Ascending aorta (tissue), 2 donors: ENCODE measurements at places on chromosomes 3 and 15. TPM values are rescaled to one million over a fixed set of nuclear protein-coding genes. Genes with fewer than 3 reads are reported as not detected.

GRCh38 chr3:107346564-107346963, 30.7 kb upstream of the CCDC54 start:
- no peak for DNase-seq

The GHRL gene
- total RNA-seq, result not detected

DNA sequence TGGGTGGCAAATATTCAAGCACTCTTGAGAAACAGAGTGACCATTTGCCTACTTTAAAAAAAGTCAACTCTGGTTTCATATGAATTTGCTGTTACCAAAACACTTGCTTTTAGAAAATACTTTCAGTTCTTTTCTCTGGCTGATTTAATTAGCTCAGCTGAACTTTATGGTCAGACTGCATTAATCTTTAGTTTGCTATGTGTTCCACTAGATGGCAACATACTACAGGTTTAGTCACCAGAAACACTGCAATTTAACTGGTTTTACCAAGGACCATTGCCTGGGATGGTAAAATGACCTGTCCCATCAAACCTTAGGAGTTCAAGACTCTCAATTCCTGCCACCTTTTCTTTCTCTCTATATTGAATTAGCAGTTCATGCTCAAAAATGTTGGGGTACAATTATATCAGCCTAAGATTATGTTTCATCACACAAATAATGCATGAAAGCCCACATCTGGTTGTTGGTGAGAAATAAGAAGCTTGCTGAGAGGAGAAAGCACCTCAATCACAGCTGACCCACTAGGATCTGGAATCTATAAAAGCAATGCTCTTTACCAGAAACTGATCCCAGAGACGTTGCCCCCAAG, 14.2 kb downstream of the EIF4E3 start:
- no peak for DNase-seq

The RARB gene
- total RNA-seq, result 52.7 TPM

The BSN gene
- total RNA-seq, result 0.85 TPM

DNA sequence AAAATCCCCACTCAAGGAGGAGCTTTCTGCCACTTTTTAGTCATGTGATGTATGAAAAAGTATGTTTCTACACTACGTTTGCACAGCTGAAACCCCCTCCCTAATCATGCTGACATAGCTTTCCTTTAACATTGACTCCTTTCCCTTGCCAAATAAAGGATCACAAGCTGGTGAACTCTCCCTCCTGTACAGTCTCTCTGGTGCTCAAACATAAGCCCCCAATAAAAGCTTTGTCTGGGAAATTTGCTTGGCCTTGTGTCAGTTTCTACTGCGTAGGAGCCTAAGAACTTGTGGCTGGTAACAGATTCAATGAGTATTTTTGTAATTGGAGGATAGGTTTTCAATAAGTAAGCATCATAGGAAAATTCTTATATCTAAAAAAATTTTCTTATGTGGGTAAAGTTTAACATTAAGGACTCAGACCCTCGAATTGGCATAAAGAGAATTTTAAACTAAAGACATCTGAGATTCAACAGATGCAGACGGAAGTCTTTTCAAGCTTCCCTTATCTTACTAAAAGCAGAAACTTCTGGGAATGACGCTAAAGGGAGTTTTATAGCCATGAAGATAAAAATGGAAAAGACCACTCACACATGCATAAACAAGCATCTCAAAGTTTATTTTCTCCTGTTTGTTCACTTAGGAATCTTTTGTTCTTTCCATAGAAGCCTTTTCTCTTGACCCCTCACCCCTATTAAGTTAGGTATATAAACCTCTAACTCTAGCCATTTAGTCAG, 44.1 kb upstream of the P2RY1 start:
- DNase-seq, result no peak

- no peak for DNase-seq
Observed at GRCh38 chr3:197117114-197117513, 87.5 kb upstream of the MELTF start.

GRCh38 chr3:171874251-171874681, 31.1 kb downstream of the TMEM212 start:
- DNase-seq, result peak; percentile 67

DNA sequence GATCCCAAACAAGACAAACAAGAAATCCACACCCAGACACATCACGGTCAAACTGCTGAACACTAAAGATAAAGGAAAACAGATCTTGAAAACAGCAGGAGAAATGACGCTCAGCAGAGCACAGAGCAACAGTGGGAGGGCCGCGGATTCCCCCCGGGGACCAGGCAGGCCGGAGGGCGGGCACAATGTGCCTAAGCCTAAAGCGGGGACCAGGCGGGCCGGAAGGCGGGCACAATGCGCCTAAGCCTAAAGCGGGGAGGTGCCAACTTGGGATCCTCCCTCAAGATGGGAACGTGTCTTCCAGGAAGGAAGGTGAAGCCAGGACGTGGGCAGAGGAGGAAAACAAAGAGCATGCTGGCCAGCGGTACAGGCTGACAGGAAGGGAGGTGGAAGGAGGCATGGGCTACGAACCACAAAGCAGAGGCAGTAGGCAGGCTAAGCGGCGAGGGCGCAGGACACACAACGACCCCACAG, 31.1 kb downstream of the CYFIP1 start:
- peak; percentile 81 for DNase-seq

DNA sequence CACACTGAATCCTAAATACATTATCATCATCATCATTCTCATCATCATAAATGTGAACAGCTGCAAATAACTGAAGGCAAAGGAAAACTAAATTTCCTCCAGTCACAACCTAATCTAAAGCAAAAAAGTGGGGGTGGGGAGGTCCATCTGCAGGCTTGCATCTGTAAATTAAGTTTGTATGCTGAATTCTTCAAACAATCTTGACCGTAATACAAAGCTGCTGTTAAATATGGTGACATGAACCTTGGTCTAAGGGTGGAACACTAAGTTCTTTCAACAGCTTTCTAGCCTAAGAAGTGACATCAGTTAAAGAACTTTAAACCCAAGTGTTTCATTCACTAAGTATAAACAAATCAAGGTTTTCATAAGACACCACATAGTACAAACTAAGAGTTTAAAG, 4.3 kb downstream of the LRRFIP2 start:
- DNase-seq, result no peak

The TNNC1 gene
- 68.6 TPM for total RNA-seq

DNA sequence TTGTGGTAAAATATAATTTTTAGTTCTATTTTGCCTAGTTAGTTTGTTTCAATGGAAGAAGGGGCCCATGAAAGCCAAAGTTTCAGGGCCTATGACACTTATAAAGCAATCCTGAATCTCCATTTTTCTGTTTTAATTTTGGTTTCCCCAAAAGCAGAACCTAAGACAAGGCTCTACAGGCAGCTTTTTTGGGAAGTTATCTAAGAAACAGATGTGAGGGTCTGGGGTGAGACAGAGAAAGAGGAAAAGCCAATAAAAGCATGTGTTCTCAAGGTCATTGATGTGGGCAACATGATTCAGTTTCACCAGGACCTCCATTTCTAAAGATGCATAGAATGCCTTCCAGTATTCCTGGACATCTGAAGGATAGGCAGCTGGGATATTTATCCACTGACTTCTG, 598.5 kb downstream of the PDCD6IP start:
- DNase-seq, result no peak

DNA sequence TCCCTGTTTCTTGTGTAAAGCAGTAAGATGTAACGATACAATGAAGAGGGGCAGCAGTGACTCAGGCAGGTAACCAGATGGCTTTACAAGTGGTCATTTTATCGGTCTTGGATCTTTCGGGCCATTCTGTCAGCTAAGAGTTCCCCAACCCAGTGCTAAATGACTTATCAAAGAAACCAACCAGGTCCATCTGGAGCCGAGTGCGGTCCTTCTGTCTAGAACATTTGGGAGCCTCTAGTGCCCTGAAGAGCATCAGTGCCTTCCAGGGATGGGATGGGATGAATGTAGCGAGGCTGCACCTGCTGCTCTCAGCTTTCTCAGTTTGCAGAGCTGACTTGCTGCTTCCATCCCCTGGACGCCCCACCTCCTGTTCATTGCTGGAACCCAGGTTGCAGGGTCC, 131.7 kb upstream of the AGBL1 start:
- no peak for DNase-seq

DNA sequence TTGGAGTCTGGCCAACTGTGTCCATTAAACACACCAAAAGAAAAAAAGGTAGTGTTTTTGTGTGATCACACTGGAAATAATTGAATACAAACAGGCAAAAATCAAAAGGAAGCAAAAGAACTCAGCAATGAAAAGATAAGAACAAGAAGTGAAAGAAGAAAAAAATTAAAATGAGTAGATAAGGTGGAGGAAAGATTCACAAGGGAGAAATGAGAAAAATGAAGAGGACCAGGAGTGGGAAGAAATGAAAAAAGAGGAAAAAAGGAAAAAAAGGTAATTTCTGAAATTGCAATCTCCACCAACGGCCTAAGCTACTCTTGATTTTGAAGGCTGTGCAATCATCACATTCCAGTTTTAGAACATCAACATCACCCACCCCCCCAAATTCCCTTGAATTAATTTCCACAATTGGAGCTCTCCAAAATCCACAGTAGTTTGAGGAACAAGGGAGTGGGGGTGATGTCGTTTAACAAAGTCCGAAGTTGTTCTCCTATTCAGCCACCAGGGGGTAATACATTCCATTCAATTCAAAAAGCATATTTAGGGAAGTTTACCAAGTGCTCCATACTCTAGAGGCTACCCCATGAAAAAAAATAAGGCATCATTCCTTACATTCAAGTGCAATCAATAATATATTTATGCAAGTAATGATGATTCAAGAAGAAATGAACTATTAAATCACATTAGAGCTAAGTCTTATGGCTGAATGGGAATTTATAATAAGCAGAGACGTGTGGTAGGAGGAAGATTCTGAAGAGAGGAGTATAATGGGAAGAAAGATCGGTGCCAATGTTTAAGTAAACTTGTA, 37.4 kb downstream of the ZNF860 start:
- DNase-seq, result no peak

DNA sequence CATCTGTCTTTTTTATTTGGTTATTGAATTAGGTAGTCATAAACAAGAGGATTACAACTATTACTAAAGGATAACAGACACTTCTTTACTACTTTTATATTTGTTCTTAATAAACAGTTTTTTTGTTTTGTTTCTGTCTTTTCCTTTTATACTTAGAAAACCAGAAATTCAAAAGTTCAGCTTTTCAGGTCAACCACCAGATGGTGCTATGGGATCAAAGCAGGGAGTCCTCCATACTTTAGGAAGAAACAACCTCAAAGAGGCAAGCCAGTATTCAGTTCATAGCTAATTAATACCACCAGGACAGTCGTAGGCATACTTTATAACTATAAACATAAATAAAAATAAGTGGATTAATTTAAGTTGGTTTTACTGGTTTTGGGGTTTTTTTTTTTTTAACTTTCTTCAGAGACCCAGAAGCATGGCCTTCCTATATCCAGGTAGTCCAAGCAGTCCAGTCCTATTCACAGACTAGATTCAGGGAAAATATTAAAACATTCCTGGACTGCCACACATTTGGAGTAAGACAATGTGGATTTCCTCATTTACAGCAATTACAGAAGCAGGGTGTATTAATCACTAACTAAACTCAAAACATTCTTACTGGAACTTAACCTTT, 16.0 kb upstream of the EID1 start:
- DNase-seq, result no peak

The GPR171 gene
- 3.2 TPM for total RNA-seq

DNA sequence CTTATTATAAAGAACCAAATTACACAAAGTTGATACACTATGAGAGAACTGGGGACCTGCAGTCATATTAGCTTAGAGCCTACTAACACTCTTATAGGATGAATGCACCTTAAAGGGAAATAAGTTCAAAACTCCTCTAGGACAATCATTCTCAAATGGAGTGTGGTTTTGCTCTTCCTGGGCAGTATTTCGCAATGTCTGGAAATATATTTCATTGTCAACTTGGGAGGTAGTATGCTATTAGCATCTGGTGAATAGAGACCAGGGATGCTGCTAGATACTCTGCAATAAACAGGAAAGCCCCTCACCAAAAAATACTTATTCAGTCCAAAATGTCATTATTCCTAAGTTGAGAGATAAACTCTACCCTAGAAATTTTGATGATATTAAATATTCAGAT, 451.4 kb upstream of the ARPP21 start:
- DNase-seq, result no peak

The LACTB gene
- 4.6 TPM for total RNA-seq

- DNase-seq, result no peak
Observed at GRCh38 chr3:128867200-128868125, 12.0 kb upstream of the ACAD9 start.

- no peak for DNase-seq
Observed at GRCh38 chr3:12139111-12139511, 19.6 kb downstream of the TIMP4 start.

The PAQR9 gene
- not detected for total RNA-seq

DNA sequence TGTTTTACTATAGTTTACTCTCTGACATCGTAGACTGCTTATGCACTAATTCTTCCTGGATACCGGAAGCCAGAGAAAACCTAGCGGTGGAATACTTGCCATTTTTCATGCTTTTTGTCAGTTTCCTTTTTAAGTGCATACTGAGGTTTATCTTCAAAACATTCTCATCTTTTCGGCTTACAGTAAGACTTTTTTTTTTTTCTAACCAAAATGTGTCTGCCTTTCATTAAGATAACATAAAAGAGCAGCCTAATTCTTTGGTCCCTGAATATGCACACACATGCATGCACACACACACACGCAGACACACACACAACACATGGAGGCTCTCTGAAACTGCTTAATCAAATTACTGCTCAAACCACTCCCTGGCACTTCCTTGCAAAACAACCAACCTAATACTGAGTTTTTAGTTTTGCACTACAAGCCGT, 1.3 kb downstream of the ZNF445 start:
- DNase-seq, result no peak

- DNase-seq, result no peak
Observed at GRCh38 chr3:47047069-47047468, 67.6 kb downstream of the NBEAL2 start.

The MON1A gene
- total RNA-seq, result 13.0 TPM

- no peak for DNase-seq
Observed at GRCh38 chr3:165125836-165126235, 47.5 kb upstream of the SI start.

GRCh38 chr3:146124126-146124801, 36.7 kb downstream of the PLOD2 start:
- no peak for DNase-seq

DNA sequence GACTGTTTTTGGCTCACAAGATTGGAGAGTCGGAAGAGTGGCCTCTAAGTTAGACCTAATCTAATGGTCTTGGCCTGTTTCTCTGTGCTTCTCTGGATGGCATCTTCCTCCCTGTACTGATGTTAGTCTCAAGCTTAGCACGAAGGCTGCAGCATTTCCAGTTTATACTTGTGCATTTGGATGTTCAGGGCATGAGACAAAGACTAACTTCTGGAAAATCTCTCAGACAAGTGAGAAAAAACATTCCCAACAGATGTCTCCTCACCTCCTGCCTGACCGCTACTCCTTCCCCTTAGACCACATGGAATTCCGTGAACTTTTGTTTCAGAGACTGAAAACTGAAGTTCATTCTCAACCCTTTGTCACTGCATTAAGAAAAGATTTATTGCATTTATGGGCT, 410.8 kb upstream of the MCTP2 start:
- no peak for DNase-seq

DNA sequence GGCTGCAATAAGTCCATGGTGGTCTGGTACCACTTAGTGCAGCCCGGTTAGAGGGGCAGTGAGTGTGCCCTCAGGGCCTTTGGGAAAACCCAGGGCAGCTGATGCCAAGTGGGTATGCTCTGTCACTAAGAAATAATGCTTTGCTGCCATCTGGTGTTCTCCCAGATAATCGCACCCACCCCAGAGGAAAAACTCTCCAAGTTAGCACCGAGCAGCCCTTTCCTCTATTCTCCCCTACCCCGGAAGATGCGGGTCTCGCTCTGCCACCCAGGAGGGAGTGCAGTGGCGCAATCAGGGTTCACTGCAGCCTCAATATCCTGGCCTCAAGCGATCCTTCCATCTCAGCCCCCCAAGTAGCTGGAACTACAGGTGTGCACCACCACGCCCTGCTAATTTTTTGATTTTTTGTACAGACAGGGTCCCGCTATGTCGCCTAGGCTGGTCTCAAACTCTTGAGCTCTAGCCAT, 21.3 kb upstream of the DAPK2 start:
- peak; percentile 81 for DNase-seq
